NCI-H1105 (cell line): ENCODE measurements at places on chromosomes 6 and 20.

DNA sequence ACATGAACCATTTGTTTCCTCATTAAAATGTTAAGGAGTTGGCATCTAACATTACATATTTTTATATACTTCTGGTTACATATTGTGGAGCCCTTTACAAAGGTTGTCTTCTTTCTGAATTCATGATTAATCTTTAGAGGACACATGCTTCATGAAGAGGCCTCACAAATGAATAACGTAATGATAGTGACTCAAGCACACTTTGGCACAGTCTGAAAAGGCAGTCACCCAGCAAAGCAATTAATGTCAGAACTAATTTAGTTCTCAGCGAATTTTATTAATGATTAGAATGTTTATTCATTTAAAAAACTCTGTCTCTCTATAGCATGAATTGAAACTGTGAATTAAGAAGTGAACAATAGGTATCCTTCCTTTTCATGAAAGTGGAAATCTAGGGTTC lies 854.2 kb downstream of the PHF3 start:
- DNase-seq: no peak

DNA sequence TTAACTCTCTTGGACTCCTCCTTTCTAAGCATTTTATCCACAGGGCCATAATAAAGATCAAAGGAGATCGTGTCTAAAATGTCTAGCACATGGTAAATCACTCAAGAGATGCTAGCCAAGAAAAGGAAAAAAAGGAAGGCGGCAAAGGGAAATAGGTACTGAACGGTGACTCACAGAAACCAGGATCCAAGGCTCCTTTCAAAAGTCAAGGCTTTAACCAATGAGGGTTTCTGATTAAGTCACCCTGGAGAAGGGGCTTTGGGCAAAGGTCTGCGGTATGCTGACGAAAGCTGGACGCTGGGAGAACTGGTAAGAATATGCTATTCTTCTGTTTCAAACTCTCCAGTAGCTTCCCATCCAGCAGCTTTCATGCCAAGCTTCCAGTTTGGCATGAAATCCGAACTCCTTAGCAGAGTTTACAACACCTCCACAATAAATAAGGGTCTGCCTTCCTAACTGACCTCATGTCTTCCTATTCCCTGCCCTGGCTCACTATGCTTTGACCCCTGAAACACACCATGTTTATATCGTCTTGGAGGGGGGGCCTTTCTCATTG lies 1.0 kb downstream of the TOMM34 start:
- DNase-seq: no peak

DNA sequence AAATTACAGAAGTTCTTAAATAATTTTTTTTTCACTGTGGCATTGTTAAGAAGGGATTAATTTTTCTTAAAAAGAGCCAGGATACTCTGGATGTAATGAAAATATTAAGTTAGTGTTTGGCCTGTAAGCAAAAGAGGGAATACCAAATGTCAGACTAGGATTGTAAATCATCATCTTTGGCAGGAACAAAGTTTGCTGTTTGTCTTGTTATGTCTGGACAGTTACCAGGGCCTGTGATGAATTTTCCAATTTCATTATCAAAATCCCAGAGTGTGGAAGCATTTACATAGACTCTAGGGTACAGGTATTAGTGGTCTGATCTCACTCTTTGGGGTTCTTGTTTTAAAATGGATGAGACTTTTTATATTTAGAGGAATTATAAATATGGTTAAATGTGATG lies 26.1 kb downstream of the CEP57L1 start:
- DNase-seq: no peak

- DNase-seq: no peak
Observed at GRCh38 chr6:44500074-44500473, 112.6 kb downstream of the CDC5L start.

DNA sequence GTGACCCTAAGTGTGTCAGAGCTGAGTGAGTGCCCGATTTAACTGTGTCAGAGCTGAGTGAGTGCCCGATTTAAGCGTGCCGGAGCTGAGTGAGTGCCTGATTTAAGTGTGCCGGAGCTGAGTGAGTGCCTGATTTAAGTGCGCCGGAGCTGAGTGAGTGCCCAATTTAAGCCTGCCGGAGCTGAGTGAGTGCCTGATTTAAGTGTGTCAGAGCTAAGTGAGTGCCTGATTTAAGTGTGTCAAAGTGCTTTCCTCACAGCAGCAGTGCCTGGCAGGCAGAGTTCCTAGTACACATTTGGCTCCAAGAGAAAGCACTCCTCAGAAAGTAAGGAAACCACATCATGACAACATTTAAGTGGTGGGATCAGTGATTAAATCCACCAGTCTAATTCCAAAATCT lies 13.2 kb downstream of the SERAC1 start:
- DNase-seq: no peak

- DNase-seq: no peak
Observed at GRCh38 chr6:12324748-12325147, 34.6 kb downstream of the EDN1 start.

DNA sequence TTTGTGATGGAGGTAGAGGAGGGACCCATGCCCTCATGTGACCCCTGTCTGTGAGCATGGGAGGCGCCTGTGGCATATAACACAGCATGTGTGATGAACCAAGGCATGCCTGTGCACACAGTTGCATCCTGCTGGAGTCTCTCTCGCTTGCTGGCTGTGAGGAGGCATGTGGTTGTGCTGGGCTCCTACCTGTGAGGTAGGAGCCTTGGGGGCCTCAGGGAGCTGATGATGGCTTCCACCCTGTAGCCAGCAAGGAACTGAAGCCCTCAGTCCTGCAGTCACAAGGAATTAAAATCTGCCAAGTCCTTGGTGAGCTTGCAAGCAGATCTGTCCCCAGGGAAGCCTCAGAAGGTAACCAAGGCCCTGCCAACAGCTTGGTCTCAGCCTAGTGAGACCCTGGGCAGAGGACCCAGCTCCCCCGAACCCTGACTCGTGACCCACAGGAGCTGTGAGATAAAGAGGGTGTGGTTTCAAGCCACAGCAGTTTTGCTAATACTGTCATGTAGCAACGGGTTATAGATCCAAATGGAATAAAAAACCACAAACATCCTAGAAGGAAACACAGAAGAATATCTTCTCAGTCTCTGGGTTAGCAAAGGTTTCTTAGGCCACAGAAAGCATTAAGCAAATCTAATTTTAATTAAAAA lies 145.7 kb downstream of the WDR27 start:
- no peak for DNase-seq

GRCh38 chr20:30598460-30599230 lies 658.8 kb upstream of the DEFB115 start:
- DNase-seq: no peak

GRCh38 chr20:56875052-56875659 lies 246.1 kb downstream of the TFAP2C start:
- no peak for DNase-seq

DNA sequence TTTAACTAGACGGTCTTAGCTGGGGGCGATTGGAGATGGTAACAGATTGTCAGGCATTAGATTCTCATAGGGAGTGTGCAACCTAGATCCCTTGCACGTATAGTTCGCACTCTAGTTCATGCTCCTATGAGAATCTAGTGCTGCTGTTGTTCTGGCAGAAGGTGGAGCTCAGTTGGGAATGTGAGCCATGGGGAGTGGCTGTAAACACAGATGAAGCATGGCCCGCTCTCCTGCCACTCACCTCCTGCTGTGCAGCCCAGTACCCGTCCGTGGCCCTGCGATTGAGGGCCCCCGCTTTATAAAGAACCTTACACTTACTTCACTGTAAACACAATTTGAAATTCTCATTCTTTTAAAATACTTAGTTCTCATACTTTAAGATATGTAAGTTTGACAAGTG lies 339.4 kb downstream of the CDH26 start:
- DNase-seq: no peak

DNA sequence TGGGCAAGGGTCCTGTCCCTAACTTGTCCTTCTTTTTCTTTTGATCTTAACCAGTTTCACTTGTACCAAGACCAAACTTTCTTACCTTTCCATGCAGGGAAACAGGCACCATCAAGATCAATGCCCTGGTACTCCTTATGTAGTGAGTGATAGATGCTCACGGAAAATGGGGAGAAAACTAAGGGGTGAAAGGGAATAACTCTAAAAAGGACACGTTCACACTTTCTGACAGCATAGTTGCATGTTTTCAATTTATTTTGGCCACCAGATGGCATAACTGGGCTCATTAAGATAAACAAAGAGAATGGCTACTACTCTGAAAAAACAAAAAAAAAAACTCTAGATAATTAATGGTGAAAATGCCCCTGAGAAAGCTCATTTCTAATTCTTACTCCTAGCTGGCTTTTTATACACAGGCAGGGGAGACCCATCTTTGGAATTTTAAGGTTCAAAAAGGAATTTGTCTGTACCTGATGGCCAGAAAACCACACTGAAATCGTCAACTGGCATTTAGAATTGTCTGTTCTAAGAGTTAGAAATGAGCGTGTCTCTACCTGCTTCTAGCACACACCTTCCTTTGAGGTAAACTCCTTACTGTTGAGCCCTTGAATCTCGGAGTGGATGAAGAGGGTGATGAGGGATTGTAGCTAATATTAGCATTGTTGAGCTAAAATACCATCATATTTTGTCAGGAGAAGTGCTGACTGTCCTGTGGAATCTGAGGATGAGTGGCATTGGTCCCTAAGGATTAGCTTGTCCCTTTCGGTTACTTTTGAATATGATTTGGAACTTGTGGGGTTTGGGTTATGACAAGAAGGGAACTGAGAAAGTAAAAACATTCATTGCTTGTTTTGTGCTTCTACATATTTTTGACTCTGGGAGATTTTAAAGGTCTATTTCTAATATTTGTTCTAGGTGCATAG lies 62.2 kb upstream of the DDR1 start:
- DNase-seq: peak; percentile 35

DNA sequence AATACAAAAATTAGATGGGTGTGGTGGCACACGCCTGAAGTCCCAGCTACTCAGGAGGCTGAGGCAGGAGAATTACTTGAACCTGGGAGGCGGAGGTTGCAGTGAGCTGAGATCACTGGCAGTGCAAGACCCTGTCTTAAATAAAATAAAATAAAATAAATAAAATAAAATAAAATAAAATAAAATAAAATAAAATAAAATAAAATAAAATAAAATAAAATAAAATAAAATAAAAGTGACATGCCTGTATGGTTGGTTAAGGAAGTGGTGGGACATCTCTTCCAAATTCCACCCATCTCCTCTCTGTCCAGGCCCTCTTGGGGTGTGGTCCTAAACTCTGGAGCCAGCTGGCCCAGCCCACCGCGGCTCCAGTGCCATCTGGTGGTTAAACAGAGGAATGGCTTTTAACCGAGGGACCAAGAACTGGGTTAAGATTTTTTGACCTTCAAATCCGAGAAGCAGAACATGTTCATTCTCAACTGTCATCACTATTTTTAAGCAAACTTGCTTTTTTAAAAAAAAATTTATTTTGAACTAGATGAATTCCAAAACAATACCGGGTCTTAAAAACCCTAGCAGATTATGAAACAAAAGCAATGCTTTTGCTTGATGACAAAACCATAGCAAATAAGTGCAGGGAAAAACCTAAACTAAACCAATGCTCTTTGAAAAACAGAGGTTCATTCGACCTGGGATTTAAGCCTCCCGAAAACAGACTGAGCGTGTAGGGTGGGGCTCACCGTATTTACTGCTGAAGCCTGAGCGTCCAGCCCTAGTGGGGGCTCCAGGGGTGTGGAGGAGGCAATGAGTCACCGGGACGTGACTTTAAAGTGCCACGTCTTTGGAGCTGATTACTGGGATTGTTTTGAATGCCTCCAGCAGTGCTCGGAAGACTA lies 68.8 kb downstream of the CDC5L start:
- peak; percentile 38 for DNase-seq

- no peak for DNase-seq
Observed at GRCh38 chr6:81263531-81264168, 488.8 kb downstream of the TENT5A start.

- DNase-seq: no peak
Observed at GRCh38 chr20:54950304-54950703, 474.9 kb downstream of the DOK5 start.

- DNase-seq: no peak
Observed at GRCh38 chr20:59832406-59833363, 100.8 kb downstream of the SYCP2 start.

DNA sequence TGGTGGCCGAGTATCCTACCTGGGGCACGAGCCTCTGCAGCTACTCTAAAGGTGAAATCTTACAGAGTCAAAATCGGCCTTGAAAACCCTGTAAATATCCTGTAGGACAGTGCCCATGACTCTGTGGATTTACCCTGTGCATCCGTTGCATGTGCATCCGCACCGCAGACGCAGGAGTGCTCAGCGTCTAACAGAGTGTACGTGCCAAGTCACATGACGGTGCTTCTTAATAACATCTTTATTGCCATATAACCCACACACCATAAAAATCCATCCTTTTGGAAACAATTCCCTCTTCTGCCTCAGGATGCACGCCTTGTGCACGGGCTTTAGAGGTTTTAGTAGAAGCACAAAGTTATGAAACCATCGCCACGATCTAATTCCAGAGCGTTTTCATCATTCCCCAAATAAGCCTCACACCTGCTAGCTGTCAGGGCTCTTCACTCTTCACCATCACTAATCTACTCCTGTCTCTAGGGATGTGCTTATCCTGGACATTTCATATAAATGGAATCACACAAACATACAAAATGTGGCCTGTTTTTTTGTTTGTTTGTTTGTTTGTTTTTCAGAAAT lies 384.5 kb upstream of the SULF2 start:
- no peak for DNase-seq

DNA sequence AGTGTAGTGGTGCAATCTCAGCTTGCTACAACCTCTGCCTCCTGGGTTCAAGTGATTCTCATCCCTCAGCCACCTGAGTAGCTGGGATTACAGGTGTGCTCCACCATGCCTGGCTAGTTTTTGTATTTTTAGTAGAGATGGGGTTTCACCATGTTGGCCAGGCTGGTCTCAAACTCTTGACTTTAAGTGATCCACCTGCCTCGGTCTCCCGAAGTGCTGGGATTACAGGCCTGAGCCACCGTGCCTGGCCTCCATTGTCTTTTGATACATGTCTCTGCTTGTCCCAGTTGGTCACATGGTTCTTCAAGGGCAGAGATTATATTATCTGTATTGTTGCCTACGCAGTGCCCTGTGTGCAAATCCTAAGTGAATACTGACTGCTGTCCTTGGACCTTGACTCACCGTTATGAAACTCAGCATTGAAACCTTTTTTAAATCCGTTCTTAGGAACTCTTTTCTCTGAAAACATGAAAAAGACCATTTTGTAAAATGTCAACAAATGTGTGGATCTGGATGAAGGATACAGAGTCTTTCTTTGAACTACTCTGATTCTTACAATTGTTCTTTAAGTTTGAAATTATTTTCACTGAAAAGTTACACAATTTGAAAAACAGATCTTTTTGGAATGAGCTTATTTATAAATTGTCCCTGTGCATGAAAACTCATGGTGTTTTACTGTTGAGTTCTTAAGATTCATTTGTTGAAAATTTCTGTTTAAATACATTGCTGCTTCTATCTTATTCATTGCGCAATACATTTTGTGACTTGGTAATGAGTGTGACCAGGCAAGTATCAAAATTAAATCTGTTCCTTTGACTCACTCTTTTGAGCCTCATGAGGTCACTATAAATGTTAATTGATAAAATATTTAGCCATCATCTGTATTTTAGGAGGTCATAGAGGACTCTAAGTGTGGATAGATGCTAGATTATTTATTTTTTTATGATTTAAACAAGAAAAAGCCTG lies 293.5 kb downstream of the UTRN start:
- no peak for DNase-seq

GRCh38 chr6:111057074-111057752 lies 30.1 kb upstream of the SLC16A10 start:
- peak; percentile 39 for DNase-seq
